SIG-M5 (cell line): ENCODE measurements at places on chromosomes 1 and 21.

GRCh38 chr1:214341932-214342331, 61.0 kb downstream of the SMYD2 start:
- no peak for DNase-seq

DNA sequence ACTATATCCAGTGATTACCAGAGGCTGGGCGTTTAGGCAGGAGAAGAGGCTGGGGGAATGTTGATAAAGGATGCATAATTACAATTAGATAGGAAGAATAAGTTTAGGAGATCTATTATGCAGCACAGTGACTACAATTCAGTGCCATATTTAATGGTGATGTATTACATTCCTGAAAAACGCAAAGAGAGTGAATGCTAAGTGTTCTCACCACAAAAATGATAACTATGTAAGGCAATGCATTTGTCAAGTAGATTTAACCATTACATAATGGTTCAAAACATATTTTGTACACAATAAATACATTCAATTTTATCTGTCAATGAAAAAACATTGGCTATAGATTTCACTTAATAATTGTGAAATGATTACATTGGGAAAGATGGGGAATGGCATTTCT, 548.9 kb downstream of the NUF2 start:
- no peak for DNase-seq

GRCh38 chr1:24727501-24728216, 17.6 kb upstream of the CLIC4 start:
- DNase-seq: peak; percentile 42

DNA sequence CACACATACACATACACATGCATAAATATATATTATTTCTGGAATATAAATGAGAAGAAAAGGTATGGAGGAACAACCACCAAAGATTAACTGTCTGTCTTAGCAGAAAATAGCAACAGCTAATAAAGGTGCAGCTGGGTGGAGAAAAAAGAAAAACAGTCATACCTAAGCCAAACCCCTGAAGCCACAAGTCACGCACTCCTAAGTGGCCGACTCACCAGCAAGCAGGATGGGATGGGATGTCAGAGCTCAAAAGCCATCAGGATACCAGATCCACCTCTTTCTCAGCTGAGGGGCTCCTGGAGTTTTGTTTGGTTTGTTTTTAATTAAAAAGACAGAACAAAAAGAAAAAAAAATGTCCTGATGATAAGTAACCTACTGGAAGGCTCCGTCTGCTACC, 64.7 kb upstream of the HIVEP3 start:
- DNase-seq: no peak

DNA sequence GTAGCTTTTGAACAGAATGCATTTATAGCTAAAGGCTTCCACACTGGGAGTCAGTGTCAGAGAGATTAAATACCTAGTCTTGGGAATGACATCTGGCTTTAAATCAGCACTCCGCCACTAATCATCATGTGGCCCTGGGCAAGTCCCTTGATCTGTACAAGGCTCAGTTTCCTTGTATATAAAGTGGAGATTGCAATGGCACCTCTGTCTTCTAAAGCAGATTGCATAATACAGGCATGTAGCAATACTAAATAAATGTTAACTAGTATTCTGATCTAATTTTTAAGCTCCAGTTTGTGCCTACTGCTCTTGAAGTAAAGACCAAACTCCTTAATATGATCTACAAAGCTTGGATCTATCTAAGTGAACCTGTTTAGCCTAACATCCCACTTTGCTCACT, 249.4 kb downstream of the PLPP3 start:
- DNase-seq: no peak

DNA sequence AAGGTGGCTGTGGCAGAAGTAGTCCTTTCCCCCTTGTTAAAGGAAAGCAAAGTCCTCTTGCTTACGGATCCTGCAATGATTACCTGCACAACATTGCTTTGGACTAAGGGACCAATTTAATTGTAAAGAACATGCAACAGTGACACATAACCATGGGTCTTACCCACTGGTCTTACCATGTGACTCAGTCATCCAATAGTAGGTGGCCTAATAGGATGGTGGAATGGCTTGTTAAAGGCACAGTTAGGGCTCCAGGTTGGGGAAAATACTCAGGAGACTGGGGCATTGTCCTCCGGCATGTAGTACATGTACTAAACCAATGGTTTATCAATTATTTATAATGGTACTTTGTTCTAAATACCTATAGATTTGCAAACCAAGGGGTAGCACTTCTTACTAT, 2.1 kb upstream of the YIPF1 start:
- no peak for DNase-seq

GRCh38 chr1:21868941-21869454, 56.9 kb downstream of the LDLRAD2 start:
- no peak for DNase-seq

- DNase-seq: no peak
Observed at GRCh38 chr1:19552291-19553010, 67.1 kb upstream of the CAPZB start.

- no peak for DNase-seq
Observed at GRCh38 chr21:46459356-46460112, 843 bp downstream of the DIP2A start.

DNA sequence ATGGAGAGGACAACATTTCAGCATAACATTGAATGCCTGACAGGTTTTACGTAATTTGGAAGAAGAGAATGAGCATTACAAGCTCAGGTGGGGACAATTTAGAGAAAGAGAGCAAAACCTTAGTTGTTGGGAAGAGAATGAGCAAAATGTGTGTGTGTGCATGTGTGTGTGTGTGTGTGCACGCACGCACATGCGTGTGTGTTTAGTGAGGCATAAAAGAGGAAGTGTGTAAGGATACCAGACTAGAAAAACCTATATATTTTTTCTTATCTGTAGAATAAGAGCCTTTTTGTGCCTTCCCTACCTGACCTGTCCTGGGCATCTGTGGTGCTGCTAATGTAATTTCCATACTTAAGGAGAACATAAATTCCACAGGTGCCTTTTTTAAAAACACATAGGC, 99.0 kb upstream of the PLXNA2 start:
- DNase-seq: no peak

DNA sequence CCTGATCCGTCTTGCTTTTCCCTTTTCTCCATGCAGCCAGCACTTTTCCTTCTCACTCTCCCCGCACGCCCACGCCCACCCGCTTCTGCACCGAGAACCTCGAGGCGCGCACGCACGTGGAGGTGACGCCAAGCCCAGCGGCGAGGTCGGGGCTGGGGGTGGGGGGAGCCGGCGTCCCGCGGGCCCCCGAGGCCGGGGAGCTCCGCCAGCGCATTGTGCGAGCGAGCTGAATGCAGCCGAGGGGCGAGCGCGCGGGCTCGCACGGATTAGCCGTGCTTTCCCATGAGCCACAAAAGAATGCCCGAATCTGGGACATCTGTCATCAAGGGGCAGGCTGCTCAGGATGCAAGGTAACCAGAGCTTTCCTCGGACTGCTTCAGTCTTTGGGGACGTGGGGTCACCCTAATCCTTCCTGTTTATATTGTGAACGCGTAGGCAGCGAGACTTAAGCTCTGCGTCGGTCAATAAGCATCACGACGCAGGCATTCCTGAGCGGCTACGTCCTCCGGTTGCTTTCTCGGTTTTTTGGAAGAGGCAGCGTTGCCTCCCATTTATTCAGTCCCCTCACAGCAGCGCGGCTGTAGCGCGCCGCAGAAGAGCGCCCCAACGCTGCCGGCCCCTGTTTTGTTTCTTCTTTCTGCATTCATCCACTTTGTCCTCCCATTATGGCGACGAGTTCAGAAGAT, 67.3 kb upstream of the AKT3 start:
- DNase-seq: no peak

GRCh38 chr1:229238674-229239415, 32.1 kb upstream of the RAB4A start:
- no peak for DNase-seq

DNA sequence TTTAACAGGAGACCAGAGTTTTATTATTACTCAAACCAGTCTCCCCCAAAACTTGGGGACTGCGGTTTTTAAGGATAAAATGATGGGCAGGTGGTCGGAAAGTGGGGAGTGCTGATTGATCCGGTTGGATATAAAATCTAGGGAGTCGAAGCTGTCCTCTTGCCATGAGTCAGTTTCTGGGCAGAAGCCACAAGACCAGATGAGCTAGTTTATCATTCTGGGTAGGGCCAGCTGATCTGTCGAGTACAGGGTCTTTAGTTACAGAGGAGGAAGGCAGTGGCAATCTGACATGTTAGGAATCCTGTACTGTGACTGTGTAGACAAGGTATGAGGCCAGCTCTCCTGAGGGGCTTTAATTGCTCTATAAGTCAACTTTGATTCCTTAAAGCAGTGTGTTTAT, 22.9 kb upstream of the FOXE3 start:
- DNase-seq: no peak

DNA sequence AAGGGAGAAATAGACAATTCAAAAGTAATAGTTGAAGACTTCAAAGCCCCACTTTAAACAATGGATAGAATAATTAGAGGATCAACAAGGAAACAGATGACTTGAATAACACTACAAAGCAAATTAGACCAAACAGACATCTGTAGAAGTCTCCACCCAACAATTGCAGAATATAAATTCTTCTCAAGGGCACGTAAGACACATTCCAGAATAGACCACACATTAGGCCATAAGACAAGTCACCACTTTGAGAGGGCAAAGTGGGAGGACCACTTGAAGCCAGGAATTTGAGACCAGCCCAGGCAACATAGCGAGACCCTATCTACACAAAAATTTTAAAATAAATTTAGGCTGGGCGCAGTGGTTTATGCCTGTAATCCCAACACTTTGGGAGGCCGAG, 20.5 kb upstream of the RNF186 start:
- no peak for DNase-seq

DNA sequence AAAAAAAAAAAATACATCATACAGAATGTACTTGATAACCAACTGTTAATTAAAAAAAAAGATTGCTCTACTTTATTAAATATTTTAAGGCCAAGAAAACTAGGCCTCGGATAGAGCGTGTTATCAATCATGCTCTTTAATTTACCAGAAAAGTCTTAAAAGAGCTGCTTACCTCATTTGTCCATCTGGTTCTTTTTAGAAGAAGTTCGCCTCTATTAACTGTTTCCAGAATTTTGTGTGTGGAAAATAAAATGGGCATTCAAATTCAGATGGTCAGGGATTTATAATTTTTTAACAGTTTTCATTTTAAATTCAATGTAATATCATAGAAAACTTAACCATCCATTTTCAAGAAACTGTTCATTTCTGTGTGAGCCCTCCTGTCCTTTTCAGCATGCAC, 53.8 kb downstream of the KCNK1 start:
- DNase-seq: no peak

GRCh38 chr1:8858112-8858668, 20.3 kb downstream of the ENO1 start:
- no peak for DNase-seq

DNA sequence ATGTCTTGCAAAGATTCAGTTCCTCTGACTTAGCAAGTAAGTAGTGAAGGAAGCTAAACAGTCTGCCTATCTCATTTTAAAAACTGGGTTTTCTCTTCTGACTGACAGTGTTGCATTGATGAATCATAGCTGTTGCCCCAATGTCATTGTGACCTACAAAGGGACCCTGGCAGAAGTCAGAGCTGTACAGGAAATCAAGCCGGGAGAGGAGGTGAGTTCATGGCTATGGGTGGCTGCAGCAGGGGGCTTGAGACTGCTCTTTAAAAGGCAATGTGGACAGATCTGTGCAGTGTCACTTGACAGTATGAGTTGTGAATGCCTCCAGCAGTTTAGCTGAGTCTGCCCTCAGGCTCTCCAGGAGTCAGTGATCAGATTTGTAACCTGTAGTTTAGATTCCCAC, 46.6 kb downstream of the SMYD2 start:
- DNase-seq: no peak

- no peak for DNase-seq
Observed at GRCh38 chr1:75985827-75986226, 53.6 kb upstream of the ASB17 start.
